ENCODE measurements at places on chromosomes 16 and 17.

GRCh38 chr16:17176199-17176598, 294.6 kb downstream of the XYLT1 start:
- no peak for DNase-seq

DNA sequence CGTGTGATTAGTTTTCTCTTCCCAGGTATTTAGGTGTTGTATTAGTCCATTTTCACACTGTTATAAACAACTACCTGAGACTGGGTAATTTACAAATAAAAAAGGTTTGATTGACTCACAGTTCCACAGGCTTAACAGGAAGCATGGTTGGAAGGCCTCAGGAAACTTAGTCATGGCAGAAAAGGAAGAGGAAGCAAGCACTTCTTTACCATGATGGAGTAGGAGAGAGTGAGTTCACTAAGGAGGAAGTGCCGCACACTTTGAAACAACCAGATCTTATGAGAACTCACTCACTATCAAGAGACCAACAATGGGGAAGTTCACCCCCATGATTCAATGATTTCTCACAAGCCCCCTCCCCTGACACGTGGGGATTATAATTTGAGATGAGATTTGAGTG, 1343.7 kb upstream of the GOT2 start:
- no peak for DNase-seq

DNA sequence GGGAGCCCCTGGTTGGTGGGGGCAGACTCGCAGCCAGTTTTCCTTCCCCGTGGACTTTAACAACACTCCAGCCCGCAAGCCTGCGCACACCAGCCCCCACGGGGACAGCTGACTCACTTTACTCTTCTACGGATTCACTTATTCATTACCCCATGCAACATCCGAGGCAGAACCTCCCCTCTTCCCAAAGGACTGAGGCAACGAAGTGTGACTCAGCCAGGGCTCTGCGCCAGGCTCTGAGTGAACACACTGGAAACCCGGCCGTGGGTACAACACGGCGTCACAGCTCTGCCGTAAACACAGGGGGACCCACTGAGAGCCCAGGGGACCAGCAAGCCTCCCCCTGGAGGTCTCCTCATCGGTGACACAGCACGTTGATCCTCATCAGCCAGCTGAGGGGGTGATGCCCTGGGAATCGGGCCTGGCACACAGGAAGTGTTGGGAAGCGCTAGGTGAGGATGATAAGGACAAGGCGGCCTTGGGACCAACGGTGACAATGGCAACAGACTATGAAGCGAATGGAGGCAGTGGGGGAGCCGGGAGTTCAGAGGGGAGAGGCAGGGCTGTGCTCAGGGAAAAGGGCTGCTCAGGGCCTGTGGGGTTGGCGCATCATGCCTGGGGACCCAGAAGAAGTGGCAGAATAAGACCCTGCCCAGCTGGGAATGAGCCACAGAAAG, 14.6 kb downstream of the COTL1 start:
- no peak for DNase-seq

GRCh38 chr17:31674305-31674704, 184.7 kb downstream of the COPRS start:
- DNase-seq = no peak

- no peak for DNase-seq
These were observed 68.1 kb downstream of the GAS7 start for GRCh38 chr17:10130263-10130662.

DNA sequence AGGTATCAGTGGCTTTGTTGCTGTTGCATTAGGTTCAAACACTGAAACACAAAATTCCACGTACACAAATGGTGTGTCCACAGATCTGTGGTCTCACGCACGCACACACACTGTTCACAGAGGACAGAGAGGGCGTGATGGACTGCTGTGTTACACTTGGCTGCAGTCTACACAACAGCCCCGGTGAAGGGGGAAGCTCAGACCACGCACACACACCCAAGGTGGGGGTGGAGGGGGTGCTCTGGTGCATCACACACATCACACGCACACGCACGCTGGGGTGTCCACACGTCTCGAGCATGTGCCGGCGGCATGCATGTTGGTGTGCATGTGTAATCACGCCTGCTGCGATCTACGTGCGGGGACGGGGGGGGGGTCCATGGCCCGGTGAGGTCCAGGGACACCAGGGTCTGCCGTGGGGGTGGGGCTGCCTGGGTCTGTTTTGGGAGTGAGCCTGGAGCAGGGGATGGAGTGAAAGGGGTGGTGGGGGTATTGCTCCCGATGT, 7.3 kb downstream of the HSD3B7 start:
- no peak for DNase-seq

GRCh38 chr17:76137351-76138233, 3.5 kb downstream of the FOXJ1 start:
- DNase-seq = no peak

- no peak for DNase-seq
These were observed 38.5 kb downstream of the CLEC3A start for GRCh38 chr16:78060809-78061208.

- DNase-seq = no peak
These were observed 10.1 kb downstream of the HMOX2 start for GRCh38 chr16:4486126-4486893.

GRCh38 chr17:17063546-17064122, 21.4 kb downstream of the MPRIP start:
- DNase-seq = no peak
